ENCODE measurements at places on chromosomes 16 and 17. TPM values are rescaled to one million over a fixed set of nuclear protein-coding genes. Genes with fewer than 3 reads are reported as not detected.

DNA sequence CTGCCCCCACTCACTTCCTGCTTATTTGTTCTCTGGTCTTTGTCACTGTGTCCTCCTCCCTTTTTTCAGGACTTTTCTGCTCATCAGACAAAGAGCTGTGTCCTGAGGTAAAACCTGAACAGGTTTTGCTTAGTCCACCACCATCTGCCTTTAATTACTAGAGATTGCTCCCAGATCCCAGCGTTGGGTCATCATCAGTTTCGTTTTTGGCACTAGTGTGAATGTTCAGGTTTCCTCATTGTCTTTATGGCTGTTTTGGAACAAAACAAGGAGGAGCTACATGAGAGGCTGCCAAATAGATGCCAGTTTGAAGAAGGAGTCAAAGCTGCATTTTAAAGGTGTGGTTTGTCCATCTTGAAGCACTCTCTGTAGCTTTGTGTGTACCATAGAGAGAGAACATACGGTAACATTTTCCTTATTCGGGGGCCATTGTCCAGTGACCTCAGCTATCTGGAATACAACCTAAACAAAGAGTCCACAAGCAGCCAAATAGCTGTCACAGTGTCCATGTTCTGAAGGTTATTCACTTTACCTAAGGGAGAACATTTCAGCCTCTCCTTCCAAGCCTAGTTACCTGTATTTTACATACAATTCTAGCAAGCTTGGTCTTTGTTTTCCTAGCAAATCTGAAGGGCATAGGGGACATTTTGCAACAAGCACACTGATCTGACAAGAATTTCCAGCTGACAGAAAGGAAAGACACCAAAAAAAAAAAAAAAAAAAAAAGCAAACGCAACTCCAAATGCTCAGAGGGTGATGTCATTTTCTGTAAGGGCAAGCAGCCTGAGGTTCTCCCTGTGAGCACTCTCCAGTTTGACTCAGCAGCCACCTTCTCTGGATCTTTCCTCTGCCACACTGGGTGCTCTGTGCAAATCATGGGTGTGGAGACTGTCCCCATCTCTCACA lies 196.1 kb downstream of the NTN1 start:
- no peaks in the 10 kb centered on the region for H3K4me1 ChIP-seq
- no peak overlapping the region for H3K27ac ChIP-seq
- no peak for DNase-seq

- no peak for DNase-seq
- H3K4me3 ChIP-seq = peak overlapping the region; percentile 95
- peak overlapping the region; percentile 52 for H3K27ac ChIP-seq
- peaks cover 25% of the 10 kb centered on the region for H3K4me1 ChIP-seq
- H3K36me3 ChIP-seq = peaks cover 43% of the 10 kb centered on the region
Measured at GRCh38 chr16:4626396-4626795, 1.8 kb downstream of the MGRN1 start.

HBA2 gene
- total RNA-seq = 0.32 TPM

DNA sequence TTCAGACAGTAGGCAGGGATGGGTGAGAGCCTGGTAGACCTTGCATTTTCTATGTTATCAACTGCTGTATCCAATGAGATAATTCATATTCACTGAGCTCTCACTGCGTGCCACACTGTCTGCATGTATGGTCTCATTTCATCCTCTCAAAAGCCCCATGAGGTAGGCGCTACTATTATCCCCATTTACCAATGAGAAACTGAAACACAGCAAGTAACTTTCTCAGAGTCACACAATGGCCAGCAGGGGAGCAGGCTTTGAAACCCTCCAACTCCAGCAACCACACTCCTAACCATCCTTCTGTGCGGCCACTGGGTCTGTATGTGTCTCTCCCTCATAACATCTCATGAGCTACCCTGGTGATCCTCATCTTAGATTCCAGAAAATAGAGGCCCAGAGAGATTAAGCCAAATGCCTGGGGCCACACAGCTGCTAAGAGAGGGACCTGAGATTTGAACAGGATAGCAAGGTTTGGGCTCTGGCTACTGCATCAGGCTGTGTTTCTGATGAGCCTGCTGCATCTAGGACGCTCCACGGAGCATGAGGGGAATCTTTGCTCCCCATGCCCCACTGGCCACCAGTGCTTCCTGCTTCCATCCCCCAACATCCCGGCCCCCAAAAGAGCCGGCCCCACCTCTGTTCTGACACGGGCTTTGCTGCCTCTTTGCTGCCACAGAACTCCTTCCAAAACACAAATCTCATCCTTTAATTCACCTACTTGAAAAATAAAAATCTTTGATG lies 3.2 kb downstream of the CCR7 start:
- H3K36me3 ChIP-seq = peaks cover 80% of the 10 kb centered on the region
- peaks cover 57% of the 10 kb centered on the region for H3K4me1 ChIP-seq
- H3K27ac ChIP-seq = peak overlapping the region; percentile 99
- peak; percentile 68 for DNase-seq

GRAP gene
- 10.9 TPM for total RNA-seq

- H3K4me3 ChIP-seq = no peak overlapping the region
- H3K36me3 ChIP-seq = no peaks in the 10 kb centered on the region
- DNase-seq = no peak
- H3K4me1 ChIP-seq = no peaks in the 10 kb centered on the region
- H3K27ac ChIP-seq = no peak overlapping the region
Measured at GRCh38 chr17:36469733-36470132, 16.7 kb upstream of the ZNHIT3 start.

DNA sequence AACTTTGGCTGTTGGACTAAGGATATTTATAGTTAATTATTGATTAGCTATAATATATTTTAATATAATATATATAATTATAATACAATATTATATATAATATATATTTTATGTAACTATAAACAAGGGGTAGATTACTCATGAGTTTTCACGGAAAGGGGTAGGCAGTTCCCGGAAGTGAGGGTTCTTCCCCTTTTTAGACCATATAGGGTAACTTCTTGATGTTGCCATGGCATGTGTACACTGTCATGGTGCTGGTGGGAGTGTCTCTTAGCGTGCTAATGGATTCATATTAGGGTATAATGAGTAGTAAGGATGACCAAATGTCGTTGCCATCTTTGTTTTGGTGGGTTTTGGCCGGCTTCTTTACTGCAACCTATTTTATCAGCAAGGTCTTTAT lies 315.6 kb downstream of the WWOX start:
- no peaks in the 10 kb centered on the region for H3K36me3 ChIP-seq
- DNase-seq = no peak
- no peak overlapping the region for H3K27ac ChIP-seq
- H3K27me3 ChIP-seq = no peaks in the 10 kb centered on the region
- no peak overlapping the region for H3K4me3 ChIP-seq

DNA sequence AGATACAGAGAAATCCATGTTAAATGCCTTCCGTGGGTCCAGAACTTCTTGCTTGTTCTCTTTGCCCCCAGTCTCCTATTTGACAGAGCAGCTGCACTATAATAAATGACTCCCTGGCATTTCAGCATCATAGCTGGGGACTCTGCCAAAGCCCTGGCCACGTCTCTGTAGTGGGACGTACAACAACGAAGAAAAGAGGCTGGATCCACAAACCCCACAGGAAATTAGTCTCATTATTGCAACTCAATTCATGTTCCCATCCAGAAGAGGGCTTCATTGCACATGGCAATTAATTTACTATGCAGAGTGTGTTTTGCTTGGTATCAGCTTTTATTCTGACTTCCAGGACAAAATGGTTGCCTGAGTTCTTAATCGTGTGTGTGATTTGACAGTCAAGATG lies 121.3 kb downstream of the CDH13 start:
- H3K27me3 ChIP-seq = peaks cover 29% of the 10 kb centered on the region
- no peaks in the 10 kb centered on the region for H3K36me3 ChIP-seq
- no peaks in the 10 kb centered on the region for H3K4me1 ChIP-seq
- H3K27ac ChIP-seq = no peak overlapping the region
- DNase-seq = no peak

TSR3 gene
- total RNA-seq = 64.1 TPM

DNA sequence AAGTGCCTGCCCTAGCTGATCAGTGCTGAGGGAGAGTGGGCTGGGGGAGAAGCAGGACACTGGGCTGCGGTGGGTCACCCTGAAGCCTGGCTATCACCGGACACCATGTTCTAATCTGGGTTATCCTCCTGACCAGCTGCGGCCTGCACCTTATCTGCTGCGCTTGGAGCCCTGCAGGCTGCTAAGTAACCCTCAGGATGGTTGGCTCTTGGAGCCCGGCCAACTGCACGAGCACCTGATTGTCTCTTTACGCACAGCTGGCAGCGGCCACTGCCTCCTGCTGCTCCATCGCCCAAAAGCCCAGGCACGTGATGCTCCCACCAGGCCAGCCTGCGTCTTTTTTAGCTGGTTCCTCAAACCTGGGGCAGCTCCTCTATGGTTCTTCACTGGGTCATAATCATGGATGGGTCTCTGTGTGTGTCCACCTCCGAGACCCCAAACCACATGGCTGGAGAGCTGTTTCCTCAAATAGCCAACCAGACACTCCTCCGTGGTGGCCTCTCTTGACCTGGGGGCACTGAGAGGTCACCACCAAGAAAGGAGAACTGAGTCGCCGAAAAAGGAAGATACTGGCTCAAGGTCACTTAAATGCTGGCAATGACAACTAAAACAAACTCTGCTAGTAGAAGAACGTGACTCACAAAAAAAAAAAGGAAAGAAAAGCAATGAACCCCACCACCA lies 21.7 kb downstream of the SPHK1 start:
- H3K27ac ChIP-seq = no peak overlapping the region
- H3K27me3 ChIP-seq = no peaks in the 10 kb centered on the region
- peaks cover 6% of the 10 kb centered on the region for H3K4me1 ChIP-seq
- no peak for DNase-seq
- peaks cover 26% of the 10 kb centered on the region for H3K36me3 ChIP-seq
- H3K4me3 ChIP-seq = no peak overlapping the region

ZG16 gene
- total RNA-seq = not detected
